ENCODE measurements at places on chromosomes 2 and 18. TPM values are rescaled to one million over a fixed set of nuclear protein-coding genes. Genes with fewer than 3 reads are reported as not detected.

DNA sequence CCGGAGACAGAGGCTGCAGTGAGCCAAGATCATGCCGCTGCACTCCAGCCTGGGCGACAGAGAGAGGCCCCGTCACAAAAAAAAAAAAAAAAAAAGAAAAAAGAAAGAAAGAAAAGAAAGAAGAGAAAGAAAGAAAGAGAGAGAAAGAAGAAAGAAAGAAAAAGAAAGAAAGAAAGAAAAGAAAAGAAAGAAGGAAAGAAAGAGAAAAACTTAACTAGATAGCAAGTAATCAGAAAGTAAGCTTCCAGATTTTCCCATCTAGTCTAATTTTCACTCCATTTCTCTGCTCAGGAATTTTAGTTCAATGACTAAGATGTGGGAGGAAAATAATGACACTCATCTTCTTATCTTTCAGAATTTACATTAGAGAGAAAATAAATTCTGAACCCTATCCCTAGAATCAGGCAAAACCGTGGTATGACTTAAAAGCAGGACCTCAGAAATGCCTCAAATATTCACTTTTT, 2.4 kb downstream of the GFPT1 start:
- peak; percentile 38 for DNase-seq

DNA sequence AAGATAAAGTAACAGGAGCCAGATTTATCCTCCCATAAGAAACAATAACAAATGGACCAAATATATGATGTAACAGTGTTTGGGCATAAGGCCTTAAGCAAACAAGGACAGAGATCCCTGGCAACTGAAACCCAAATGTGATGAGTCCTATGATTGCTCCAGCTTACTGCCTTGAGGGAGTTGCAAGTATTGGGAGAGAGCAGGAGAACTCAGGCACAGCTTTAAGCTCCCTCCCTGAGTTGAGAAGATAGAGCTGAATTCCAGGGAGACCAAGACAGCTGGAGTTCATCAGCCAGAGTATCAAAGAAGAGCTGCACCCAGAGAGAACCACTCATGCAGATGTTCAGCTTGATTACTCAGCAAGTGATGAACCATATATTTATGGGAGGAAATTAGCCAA, 814.5 kb upstream of the RAB6C start:
- no peak for DNase-seq

DNA sequence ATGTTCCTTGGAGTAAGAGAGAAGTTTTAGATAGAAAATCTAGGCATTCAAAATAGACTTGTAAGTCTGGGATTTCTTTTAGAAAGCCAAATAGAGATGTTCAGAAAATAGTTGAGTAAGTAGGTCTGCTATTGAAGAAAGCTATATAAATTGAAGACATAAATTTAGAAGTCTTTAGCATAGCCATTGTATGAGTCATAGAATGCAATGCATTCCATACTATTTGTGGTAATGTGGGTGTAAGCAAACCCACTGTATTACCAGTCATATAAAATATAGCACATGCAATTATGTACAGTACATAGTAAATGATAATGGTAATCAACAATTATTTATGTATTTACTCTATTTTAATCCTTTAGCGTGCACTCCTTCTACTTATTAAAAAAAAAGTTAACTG, 14.1 kb downstream of the MC4R start:
- DNase-seq: peak; percentile 40

GRCh38 chr2:146024212-146024743, 1504.4 kb upstream of the ZEB2 start:
- DNase-seq: no peak

GRCh38 chr18:7198326-7198725, 32.6 kb upstream of the LRRC30 start:
- DNase-seq: no peak

- no peak for DNase-seq
These were observed 55.2 kb upstream of the MAL start for GRCh38 chr2:94970353-94970752.

GRCh38 chr2:142915502-142915901, 38.0 kb downstream of the KYNU start:
- DNase-seq: no peak

GRCh38 chr2:128390256-128390990, 71.8 kb upstream of the HS6ST1 start:
- DNase-seq: no peak

GRCh38 chr2:205706769-205707381, 24.6 kb downstream of the NRP2 start:
- DNase-seq: peak; percentile 97

DNA sequence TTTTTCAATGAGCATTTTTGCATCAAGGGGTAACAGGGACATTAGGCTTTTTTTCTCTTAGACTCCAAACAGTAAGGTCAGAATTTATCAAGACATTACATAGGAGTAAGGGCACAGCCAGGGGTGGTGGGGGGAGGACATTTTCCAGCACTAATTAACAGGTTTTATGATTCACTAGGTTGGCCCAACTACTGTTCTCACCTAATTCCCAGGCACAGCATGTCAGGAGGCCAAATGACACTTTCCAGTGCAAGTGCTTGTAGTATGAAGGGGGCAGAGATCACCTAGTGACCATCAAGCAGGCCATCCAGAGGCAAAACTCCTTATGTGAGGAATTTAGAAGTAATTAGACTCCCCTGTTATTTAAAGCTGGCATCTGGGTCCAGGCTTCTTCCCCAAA, 3.9 kb upstream of the MBD2 start:
- DNase-seq: no peak

- DNase-seq: no peak
These were observed 571.2 kb downstream of the ADCYAP1 start for GRCh38 chr18:1475867-1476266.

DNA sequence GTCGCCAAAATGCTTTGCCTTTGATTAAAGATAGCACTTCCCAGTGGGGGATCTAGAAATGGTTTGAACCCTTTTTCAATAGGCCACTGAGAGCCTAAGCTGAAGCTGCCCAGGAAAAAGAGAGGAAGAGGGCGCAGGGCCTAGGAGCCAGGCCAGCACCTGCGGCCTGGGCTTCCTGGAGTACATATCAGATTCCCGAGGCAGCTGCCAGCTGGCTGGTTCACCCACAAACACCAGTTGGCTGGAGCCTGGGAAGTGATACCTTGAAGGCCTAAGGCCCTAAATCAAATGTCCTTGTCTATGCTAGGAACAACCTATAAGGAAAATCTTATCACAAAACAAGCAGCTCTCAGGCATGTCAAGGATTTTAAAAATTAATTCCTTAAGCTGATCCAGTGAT, 37.1 kb downstream of the ANKRD44 start:
- peak; percentile 21 for DNase-seq

GRCh38 chr18:61637905-61638595, 254.8 kb downstream of the RNF152 start:
- no peak for DNase-seq

DNA sequence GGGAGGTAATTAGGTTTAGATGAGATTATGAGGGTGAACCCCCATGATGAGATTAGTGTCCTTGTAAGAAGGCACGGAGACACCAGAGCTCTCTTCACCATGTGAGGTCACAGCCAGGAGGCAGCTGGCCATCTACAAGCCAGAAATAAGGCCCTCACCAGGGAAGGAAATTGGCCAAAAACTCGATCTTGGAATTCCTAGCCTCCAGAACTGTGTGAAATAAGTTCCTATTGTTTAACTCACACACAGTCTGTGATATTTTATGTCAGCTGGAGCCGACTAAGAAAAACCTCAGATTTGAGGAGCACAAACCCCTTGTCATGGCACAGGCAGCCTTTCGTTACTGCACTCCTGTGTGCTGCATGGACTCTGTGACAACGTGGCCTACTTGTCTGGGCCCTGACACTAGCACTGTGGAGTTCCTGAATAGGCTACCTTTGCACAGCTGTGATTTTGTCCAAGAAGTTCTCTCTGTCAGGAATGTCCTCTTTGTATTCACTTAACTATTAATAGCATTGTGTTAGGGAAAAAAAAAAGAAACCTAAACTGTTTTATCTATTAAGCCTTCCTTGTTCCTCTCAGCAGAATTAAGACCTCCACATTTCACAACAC, 319.8 kb downstream of the TDRD15 start:
- DNase-seq: no peak

- peak; percentile 61 for DNase-seq
These were observed 64.6 kb upstream of the CDCA7 start for GRCh38 chr2:173290046-173290445.

- DNase-seq: peak; percentile 12
These were observed 37.7 kb upstream of the MEX3C start for GRCh38 chr18:51235009-51235789.

DNA sequence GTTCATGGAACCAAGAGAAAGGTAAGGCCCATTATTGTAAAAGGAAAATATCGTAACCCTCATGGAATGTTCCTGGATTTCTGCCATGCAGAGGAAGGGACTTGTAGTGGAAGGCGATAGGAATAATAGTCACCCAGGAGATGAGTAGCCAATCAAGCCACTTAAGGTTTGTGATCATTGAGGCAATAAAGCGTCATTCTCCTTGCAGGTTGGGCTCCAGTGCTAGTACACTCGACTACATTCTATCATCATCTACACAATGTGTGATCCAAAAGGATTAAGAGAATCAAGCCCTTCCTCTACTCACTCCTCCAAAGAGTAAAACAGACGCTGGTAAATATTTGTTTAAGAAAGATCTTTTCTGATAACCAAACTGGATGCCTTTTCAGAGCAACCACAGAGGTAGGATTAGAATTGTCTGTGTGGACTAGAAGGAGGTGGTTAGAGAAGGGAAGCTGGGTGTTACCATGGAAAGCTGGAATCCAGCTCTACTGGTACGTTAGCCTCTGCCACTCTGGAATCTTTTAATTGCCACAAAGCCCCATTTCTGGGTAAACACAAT, 245.7 kb downstream of the IKZF2 start:
- peak; percentile 77 for DNase-seq

DNA sequence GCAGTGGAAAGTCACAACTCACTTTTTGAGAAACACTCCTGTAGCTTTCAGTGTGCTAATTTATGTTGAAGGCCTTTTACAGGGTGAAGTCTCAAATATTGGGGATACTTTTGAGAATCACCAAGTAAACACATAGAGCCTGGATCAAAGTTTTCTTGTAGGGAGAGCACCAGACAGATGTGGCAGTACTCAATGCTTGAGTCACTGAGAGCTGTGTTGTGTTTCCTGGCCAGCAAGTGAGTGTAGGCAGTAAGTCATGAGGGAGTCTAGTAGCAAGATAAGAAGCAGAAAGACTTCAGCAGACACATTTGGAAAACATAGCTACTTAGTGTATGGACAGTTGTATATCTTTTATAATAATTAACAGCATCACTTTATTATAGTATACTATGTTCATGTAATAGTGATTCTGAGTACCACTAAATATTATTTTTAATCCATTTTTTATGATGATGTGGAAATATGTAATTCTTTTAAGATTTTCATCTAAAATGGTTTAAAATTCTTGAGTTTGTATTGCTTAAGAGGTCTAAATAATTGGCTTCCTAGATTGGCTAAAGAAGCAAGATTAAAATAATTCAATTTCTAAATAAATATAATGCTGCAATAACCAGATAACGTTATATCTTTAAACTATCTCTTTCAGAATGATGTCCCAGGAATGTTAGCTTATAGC, 12.8 kb downstream of the PSMD1 start:
- peak; percentile 73 for DNase-seq

HRH4 gene
- total RNA-seq: 0.17 TPM

DCDC2C gene
- total RNA-seq: not detected

KIF3C gene
- total RNA-seq: 38.7 TPM

SCN7A gene
- 0.36 TPM for total RNA-seq

ACTG2 gene
- 540 TPM for total RNA-seq

ADD2 gene
- total RNA-seq: 4.8 TPM

SERPINE2 gene
- 375 TPM for total RNA-seq

DSG4 gene
- not detected for total RNA-seq

LYG2 gene
- not detected for total RNA-seq

COLEC12 gene
- 11.6 TPM for total RNA-seq

NOSTRIN gene
- not detected for total RNA-seq

GREB1 gene
- total RNA-seq: 14.5 TPM

ASB18 gene
- not detected for total RNA-seq

Measured in astrocyte (in vitro differentiated cells and primary cell).